ENCODE measurements at places on chromosomes 1 and 21.

GRCh38 chr21:21997390-21998333 lies 999.5 kb downstream of the NCAM2 start:
- H3K27ac ChIP-seq = no peak overlapping the region
- H3K27me3 ChIP-seq = no peaks in the 10 kb centered on the region
- no peaks in the 10 kb centered on the region for H3K4me1 ChIP-seq
- H3K4me3 ChIP-seq = no peak overlapping the region
- H3K36me3 ChIP-seq = no peaks in the 10 kb centered on the region

DNA sequence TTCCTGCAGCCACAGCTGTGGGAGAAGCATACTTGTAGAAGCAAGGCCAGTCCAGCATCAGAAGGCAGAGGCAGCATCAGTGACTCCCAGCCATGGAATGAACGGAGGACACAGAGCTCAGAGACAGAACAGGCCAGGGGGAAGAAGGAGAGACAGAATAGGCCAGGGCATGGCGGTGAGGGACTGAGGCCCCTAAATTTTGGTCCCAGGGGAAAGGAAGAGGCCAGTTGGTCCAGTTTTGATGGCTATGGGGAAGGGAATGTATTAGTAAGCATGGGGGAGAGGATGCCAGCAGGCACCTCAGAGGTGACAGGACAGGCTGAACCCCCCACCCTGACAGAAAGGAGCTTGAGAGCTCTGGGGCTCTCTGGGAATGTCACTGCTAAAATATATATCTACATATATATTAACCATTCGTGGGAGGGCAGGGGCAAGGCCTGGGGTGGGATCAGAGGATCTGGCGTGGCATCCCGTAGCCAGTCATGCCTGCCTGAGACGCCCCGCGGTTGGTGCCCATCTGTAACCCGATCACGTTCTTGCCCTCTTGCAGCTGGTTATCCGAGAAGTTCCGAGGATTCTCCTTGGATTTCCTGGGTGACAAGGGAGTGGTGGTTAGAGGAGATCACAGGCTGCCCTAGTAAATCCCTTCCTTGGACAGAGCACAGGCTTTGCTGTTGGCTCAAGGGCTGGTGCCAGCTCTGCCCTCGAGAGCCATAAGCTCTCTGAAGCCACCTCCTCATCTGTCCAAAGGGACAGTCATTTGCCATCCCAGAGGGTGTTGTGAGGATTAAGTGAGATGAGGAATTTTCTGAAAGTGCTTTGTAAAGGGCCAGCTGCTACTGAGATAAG lies 6.7 kb downstream of the TAGLN2 start:
- H3K4me3 ChIP-seq = no peak overlapping the region
- H3K4me1 ChIP-seq = no peaks in the 10 kb centered on the region
- no peaks in the 10 kb centered on the region for H3K27me3 ChIP-seq

DNA sequence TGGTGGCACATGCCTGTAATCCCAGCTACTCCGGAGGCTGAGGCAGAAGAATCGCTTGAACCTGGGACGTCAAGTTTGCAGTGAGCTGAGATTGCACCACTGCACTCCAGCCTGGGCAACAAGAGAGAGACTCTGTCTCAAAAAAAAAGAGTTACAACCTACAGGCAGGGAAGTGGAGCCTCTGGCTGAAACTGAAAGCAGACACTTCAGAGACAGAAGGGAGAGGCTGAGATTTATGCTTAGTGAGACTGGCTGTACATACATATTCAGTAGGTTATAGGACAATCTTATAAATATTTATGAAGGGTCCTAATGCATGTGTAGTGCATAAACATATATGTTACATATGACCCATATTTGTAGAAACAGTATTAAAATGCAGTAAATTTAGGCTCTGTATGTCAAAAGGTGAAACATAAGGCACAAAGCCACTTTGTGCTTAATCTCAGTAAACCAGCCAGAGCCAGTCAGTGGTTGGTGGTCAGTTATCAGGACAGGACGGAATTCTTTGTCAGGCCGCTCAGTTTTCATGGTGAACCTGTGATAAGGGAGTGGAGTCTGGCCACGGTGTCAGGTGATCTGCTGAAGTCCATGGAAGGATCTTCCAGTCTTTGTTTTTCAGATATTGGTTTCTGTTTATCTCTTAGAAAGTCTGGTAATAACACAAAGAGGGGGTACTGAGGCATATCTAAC lies 13.7 kb downstream of the RHEX start:
- H3K36me3 ChIP-seq = no peaks in the 10 kb centered on the region
- no peak overlapping the region for H3K27ac ChIP-seq
- no peak for ATAC-seq
- H3K27me3 ChIP-seq = peaks cover 3% of the 10 kb centered on the region
- H3K4me3 ChIP-seq = no peak overlapping the region
- H3K4me1 ChIP-seq = no peaks in the 10 kb centered on the region

- no peaks in the 10 kb centered on the region for H3K36me3 ChIP-seq
- no peak overlapping the region for H3K27ac ChIP-seq
- no peak overlapping the region for H3K4me3 ChIP-seq
- no peaks in the 10 kb centered on the region for H3K4me1 ChIP-seq
- no peaks in the 10 kb centered on the region for H3K27me3 ChIP-seq
Observed at GRCh38 chr1:200288226-200288625, 121.6 kb downstream of the ZNF281 start.

DNA sequence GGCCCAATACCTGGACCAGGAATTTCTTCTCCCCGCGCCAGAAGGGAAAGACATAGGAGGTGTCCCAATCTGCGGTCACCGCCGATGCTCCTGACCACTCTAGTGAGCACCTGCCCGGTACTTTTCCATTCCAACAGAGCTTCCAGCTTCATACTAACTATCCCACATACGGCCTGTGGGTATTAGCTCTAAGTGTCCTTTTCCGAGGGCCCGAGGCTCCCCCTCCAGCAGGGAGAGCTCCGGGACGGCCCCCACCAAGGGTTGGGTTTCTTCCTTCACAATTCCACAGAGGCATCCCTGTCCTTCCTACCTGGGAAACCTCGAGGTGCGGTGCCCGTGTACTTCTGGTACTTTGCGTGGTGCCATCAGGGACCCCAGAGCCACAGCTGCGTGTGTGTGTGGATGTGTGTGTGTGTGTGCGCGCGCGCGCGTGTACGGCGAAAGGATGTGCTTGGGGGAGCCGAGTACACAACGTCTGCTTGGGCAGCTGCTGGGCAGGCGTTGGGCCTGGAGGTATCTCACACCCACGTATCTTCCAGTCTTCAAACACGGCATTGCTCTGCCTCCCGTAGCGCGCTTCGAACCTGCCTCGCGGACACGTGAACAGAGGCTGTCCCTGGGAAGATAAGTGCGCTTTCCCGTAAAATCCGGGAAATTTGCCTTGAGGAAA lies 2.4 kb upstream of the SIM2 start:
- H3K4me1 ChIP-seq = peaks cover 84% of the 10 kb centered on the region
- no peak for ATAC-seq
- H3K27me3 ChIP-seq = peaks cover 100% of the 10 kb centered on the region
- H3K4me3 ChIP-seq = no peak overlapping the region
- no peak overlapping the region for H3K27ac ChIP-seq
- H3K36me3 ChIP-seq = no peaks in the 10 kb centered on the region

- peak; percentile 84 for ATAC-seq
- H3K4me1 ChIP-seq = peaks cover 20% of the 10 kb centered on the region
- H3K27me3 ChIP-seq = no peaks in the 10 kb centered on the region
- no peak overlapping the region for H3K27ac ChIP-seq
Observed at GRCh38 chr1:153880962-153881361, 41.8 kb downstream of the GATAD2B start.

DNA sequence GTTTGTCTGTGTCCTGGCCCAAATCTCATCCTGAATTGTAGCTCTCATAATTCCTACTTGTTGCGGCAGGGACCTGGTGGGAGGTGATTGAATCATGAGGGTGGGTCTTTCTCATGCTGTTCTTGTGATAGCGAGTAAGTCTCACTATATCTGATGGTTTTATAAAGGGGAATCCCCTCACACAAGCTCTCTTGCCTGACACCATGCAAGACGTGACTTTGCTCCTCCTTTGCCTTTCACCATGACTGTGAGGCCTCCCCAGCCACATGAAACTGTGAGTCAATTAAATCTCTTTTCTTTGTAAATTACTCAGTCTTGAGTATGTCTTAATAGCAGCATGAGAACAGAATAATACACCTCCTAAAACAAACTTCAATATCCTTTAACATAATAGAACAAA lies 1065.6 kb downstream of the PLA2G4A start:
- no peaks in the 10 kb centered on the region for H3K36me3 ChIP-seq
- H3K4me3 ChIP-seq = no peak overlapping the region
- H3K27me3 ChIP-seq = no peaks in the 10 kb centered on the region
- H3K4me1 ChIP-seq = no peaks in the 10 kb centered on the region

DNA sequence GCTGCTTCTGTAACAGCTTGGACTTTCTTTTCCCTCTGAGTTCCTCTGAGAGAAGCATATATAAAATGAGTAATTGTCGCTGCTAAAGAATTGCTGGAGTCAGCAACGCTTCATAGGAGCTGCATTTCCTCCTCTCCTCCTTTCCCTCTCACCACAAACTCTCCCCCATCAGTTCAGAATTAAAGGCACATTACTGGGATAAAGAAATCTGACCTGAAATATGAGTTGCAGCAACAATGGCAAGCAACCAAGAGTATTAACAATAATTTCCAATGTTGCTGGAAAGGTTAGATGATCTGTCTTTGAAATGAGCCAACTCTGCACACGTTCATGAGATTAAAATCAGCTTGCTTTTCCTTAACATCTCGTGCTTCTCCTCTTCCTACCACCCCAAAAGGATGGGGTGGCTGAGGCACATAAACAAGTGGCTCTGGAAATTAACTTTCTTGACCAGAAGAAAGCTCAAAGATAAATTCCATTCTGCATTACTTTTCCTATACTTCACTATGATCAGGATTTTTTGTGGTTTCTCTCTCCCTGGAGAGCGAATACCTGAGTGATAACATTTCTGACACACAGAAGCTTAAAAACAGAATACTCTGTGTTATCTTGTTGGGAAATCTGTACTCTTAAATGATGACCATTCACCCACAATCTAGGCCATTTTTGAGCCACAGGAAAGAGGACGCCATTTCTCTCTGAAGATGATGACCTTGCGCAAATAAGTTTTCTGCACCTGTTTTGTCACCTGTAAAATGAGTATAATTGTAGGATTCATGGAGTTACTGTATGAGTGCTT lies 90.2 kb downstream of the TGFBR3 start:
- no peak overlapping the region for H3K4me3 ChIP-seq
- peak overlapping the region; percentile 74 for H3K27ac ChIP-seq
- peaks cover 14% of the 10 kb centered on the region for H3K36me3 ChIP-seq
- peaks cover 63% of the 10 kb centered on the region for H3K4me1 ChIP-seq

- ATAC-seq = no peak
- no peaks in the 10 kb centered on the region for H3K36me3 ChIP-seq
- no peak overlapping the region for H3K27ac ChIP-seq
Observed at GRCh38 chr1:152367436-152367835, 7.6 kb upstream of the FLG2 start.
